ENCODE measurements at places on chromosomes 6 and 20. TPM values are rescaled to one million over a fixed set of nuclear protein-coding genes. Genes with fewer than 3 reads are reported as not detected.

The TP53RK gene
- 19.7 TPM for total RNA-seq

The ADAM33 gene
- total RNA-seq, result not detected

The RIMS1 gene
- total RNA-seq, result not detected

The TDRD6 gene
- total RNA-seq, result 4.5 TPM

The APMAP gene
- total RNA-seq, result 24.3 TPM

The LINC00237 gene
- total RNA-seq, result not detected

The STK38 gene
- 46.5 TPM for total RNA-seq

The OXT gene
- not detected for total RNA-seq

DNA sequence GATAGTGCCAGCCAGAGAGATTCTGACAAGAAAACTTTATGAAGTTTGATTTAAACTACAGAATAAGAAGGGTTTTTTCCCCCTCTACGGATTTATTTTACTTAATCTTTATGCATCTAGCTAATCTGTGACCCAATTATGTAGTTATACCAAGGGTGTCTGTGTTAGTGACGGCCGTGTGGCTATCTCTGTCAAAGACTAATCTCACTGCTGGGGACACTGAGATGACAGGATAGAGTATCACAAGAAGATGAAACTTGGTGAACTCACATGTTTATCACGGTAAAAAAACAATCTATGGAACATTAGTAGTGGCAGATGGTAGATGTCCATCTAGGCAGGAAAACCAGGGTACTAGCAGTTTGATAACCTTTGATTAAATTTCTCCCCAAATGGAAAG, 149.7 kb downstream of the AHI1 start:
- DNase-seq, result no peak

DNA sequence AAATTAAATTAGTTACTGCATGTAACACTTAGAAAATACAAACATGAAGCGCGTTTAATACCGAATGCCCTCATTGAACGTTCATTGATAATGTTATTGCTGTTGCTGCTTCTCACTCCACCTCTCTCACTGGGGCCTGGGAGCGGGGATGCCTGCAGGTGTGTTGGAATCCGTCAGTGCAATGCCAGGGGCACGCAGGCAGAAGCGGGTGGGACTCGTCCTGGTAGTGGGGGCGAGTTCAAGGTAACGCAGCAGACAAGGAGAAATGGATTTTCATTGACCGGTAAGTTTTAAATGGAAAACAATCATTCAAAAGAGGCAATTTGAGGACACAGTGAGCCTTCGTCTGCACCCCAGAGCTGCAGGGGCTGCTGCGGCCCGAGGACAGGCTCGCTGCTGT, 71.2 kb upstream of the AFDN start:
- no peak for DNase-seq

- no peak for DNase-seq
Observed at GRCh38 chr20:51211191-51211590, 188.3 kb upstream of the KCNG1 start.

DNA sequence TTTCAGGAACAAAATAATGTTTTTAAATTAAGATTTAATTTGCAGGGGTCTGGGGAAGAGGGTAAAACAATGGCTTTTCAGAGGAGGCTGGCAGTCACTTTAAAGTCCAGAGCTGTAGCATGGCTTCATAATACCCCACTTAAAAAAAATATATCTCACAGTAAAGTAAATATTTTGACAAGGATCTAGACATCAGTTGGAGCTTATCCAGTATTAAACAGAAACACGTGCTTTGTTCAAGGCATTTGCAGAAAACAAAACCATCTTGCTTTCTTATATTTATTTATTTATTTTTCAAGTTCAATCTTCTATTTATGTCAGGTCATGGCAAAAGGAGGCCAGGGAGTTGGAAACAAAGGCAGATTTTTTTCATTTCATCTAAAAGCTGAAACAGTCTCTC, 53.3 kb upstream of the PRL start:
- no peak for DNase-seq

- DNase-seq, result no peak
Observed at GRCh38 chr20:31587545-31588389, 17.3 kb upstream of the ID1 start.

DNA sequence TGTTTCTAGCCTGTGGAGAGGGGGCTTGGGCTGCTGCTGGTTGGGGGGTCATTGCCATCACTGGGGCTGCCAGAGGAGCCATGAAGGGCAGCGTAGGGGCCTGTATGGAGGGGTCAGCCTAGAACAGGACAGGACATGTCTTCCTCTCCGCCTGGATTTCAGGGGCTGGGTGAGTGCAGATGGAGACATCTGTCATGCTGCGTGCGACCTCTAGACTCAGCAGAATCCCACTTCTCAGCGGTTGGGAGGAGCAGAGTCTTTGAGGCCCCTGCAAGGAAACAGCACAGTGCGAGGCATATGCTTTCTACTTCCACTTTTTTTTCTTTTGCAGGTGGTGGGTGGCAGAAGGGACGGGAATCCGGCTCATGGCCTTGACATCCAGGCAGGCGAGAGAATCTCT, 67.9 kb downstream of the EZR start:
- no peak for DNase-seq

DNA sequence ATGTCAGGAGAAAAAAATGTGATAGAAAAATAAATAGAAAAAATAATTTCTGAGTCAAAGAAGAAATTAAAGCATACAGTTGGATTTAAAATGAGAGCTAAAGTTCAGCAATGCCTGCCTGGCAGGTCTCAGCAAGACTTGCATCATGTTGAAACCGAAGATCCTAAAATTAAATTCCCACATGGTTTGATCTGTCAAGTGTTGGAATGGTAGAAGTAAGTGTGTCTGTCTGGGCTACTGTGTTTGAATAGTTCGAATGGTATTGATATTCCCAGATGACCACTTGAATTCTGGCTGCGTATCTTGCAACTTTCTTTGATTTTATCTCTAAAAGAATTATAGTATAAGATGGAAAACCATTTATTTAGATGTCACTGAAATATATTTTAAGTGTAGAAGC, 1349.6 kb downstream of the EPHA7 start:
- no peak for DNase-seq

- no peak for DNase-seq
Observed at GRCh38 chr20:19774135-19774933, 16.3 kb downstream of the RIN2 start.

- no peak for DNase-seq
Observed at GRCh38 chr6:159854959-159855358, 35.8 kb upstream of the MAS1 start.

- peak; percentile 69 for DNase-seq
Observed at GRCh38 chr6:158439255-158439654, 120.6 kb upstream of the TMEM181 start.

DNA sequence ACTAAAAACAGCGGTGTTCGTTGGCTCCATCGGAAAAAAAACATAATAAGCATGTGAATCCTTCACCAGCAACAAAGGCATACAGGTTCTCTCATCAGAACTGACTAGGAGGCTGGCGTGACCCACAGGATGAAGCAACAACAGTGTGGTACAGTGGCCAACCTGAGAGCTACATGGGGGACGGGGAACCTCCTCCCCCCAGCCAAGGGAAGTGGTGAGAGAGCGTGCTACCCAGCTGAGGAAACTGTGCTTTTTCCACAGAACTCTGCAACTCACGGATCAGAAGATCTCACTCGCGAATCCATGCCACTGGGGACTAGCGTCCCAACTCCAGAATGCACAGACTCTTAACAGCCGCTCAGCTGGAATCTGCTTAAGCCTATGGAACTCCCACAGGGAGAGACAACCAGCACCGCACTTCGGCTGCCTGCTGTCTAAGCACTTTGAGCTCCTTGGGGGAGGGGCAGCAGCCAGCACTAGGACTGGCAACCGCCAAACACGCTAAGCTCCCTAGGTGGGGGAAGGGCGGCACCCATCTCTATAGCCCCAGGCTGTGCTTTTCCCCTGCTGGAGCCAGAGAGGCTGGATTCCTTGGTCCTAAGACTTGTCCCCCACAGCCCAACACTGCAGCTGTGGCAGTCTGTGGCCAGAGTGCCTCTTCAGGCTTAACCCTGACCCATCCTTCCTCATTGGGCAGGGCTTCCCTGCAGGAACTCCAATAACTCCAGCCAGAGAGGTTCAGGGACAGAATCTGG, 538.3 kb upstream of the BTBD3 start:
- DNase-seq, result no peak

DNA sequence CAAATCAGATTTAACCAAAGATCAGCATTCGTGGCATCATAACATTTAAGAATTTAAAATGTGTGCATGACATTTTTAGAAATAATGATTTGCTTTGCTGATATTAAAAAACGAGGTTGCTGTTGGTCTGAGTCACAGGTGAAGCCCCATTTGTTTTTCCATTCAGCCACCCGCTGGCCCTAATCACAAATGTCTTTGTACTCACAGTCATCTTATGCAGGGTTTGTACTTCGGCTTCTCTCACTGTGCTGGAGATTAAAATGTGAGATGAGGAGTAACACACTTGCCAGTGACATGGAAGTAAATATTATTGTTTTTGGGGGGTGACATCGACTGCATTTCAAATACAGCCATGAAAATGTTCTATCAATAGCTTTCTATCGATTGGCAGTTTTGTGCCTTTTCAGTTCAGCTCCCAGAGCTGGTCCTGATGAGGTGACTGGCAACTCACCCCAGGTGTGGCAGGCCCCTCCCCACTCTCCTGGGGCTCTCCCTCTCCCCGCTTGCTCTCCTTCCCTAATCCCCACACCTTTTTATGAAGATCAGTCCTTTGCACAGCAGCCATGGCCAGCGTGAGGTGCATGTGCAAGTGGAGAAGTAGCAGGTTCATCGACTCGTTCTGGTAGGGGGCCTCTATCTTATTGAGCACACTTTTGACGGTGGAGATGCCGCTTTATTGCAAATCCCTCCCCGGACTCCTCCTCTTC, 58.8 kb upstream of the FUCA2 start:
- DNase-seq, result no peak

GRCh38 chr6:26375270-26375669, 7.6 kb upstream of the BTN2A2 start:
- DNase-seq, result peak; percentile 67

DNA sequence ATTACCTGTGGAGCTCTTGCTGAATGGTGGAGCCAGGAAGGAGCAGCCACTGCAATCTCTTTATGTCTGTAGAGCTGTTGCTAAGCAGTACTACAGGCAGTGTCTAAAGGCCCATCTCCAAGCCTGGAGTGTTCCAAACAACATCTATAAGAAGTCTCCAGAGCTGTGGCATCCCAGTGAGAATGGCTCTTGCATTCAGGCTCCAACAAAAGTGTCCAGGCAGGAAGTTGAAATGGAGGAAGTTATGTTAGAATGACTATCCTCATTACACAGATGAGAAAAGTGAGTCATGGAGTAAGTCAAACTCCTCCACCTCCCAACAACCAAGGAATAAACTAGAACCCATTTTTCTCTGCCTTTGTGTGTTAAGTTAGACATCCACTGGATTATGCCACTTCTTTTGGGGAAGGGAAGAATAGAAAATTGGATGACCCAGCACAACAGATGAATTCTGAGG, 288.5 kb upstream of the STXBP5 start:
- DNase-seq, result no peak

DNA sequence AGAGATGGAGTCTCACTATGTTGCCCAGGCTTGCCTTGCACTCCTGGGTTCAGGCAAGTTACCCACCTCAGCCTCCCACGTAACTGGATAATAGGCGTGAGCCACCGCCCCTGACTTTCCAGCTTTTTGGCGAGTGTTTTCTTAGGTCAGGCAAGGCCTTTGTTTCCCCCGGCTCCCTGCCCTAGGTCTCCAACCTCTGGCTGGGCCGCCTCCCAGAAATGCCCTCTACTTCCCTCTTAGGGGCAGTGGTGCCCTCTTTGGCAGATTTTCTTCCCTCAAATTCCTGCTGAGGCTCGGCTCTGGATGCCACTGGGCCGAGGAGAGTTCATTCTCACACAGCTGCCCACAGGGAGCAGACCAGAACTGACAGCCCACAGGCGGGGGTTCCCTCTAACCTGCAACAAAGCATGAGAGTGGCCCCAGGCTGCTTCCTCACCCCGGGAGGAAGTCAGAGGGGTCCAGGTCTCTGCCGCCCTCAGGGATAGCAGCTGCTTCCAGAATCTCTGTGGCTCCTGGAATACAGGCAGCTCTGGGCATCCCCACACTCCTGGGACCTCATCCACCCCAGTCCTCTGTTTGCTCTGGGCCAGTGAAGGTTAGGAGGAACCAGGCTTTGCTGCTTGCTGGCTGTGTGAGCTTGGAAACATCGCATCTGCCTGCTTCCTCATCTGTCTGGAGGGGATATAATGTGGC, 56.5 kb downstream of the TCP11 start:
- DNase-seq, result no peak

GRCh38 chr6:121959501-121959900, 440.0 kb upstream of the HSF2 start:
- no peak for DNase-seq

- no peak for DNase-seq
Observed at GRCh38 chr20:46987001-46987400, 92.4 kb downstream of the EYA2 start.

DNA sequence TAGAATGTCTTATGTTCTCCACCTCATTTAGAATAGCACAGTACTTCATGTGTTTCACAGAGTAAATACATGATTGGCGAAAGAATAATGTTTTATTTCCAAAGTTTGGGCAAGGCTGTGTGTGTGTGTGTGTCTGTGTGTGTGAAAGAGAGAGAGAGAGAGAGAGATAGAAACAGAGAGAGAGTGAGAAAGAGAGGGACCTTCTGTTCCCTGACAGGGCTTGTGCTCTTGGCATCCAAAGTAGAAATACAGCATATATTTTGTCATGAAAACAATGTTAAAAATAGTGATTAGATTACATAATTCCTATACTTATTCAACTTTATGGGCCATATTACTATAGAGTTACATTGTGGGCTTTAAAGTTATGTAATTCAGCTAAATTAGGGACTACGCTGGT, 201.2 kb downstream of the KIF6 start:
- no peak for DNase-seq

- DNase-seq, result no peak
Observed at GRCh38 chr20:33840759-33841435, 29.7 kb downstream of the CHMP4B start.

GRCh38 chr20:1033751-1034414, 31.8 kb upstream of the RSPO4 start:
- peak; percentile 38 for DNase-seq

- DNase-seq, result no peak
Observed at GRCh38 chr6:167470836-167471547, 146.1 kb downstream of the TTLL2 start.
